ENCODE measurements at places on chromosomes 7 and 10.

GRCh38 chr10:28938745-28939144, 261.4 kb downstream of the BAMBI start:
- DNase-seq, result no peak

DNA sequence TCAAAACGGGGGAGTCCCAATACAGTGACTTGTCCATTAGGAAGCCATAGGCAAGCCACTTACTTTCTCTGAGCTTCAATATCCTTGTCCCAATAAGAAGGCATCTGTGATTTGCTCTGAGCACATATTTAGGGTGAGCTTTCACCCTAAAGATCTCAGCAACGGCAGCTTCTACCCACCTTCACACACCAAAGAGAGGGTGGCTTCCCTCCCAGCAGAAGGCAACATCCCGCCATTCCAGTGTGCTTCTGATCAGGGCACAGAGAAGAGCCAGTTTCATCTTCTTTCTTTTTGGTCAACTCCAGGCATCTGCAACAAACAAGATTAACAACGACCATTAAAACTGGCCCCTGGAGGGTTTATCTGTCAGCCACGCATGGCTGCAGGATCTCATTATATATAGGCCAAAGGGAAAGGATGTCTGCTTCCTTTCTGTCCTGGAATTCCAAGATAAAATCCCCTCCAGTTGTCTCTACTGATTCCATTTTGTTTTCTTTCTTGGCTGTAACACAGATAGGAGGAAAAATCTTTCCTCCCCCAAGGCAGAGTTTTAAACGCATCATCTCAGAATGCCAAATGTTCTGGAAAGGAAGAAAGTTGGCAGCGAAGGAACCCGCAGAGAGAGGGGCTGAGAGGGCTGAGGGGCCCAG, 491 bp upstream of the SH2D4B start:
- DNase-seq, result no peak

DNA sequence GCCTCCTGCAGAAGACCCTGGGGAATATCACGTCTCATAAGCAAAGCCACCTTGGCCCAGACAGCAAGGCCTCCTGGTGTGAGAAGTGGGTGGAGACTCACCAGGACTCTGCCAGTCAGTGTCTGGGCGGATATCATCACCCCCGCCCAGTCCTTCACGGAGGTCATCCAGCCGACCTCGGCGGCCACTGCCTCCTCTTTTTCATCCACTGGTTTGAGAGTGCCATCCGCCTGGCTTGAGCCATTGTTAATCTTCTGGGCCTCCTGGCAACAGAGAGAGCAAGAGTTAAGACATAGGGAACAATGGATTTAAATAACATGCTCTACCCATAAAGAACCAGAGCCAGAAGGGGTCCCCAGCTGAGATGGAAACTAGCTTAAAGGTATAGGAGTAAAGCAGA, 233.8 kb downstream of the KCNMA1 start:
- no peak for DNase-seq

DNA sequence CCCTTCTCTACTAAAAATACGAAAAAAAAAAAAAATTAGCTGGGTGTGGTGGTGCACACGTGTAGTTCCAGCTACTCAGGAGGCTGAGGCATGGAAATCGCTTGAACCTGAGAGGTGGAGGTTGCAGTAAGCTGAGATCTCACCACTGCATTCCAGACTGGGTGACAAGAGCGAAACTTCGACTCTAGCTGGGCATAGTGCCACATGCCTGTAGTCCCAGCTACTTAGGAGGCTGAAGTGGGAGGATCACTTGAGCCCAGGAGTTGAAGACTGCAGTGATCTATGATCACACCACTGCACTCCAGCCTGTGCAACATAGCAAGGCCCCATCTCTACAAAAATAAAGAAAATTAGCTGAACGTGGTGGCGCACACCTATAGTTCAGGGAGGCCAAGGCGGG, 1.2 kb upstream of the SPACDR start:
- no peak for DNase-seq

DNA sequence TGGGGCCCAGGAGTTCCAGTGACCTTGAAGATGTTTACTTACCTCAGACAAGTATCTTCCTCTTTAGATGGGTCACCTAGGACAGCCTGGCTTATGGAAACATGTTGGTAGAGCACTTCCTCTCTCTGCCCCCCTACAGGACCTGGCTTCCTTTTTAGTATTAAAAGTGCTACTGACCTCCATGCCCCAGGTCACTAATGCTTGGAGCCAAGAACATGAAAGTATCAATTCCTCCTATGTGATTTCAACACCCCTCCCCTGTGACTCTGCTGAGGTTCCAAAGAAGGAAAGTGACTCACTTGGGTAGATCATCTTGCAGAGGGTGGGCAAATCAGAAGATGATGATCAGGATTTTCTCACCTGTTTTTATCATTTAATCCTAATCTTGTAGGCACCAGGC, 125.3 kb upstream of the CCDC6 start:
- DNase-seq, result no peak

DNA sequence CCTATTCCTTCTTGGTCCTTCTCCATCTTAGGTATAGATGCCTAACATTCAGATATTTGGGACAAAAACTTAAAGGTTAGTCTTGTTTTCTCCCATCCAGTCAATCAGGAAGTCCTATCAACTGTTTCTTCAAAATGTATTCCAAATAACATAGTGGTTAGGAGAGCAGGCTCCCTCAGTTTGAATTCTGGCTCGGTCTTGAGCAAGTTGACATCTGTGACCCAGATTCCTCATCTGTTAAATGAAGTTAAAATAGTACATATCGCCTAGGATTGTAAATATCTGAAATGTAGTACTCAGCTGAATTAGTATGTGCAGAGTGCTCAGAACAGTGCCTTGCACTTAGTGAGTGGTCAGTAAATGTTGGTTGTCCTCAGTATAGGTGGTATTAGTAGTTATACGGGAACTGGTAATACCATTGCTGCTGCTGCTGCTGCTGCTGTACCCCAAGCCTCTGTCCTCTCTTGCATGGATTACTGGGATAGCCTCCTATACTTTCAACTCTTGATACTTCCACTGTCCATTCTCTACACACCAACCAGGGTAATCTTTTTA, 58.6 kb downstream of the RALA start:
- DNase-seq, result no peak

GRCh38 chr7:1961701-1962276, 271.0 kb downstream of the MAD1L1 start:
- DNase-seq, result peak; percentile 51

DNA sequence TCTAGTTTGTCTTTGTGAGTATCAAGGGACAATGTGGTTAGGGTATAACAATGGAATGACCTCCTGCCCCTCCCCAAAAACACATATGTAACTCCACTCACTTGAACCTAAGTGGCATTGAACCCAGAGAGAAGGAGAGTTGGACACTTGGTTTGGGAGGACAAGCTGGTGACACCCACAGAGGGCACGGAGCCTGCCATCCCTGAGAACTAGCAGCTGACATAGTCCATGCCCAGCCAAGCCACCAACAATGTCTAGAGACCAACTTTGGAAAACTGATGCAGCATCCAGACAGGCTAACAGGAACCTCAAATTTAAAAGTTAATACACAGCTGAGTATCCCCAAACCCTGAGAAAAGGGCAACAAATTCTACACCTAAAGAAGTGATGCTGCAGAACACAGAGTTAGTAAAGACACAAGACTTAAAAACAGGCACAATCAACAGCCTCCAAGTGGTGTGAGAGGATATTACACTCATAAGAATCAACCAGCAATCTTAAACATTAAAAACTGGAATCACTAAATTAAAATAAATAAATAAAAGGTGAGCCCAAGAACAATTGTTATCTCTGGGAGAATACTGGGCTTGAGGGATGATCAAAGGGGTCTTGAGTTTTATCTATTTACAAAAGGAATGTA, 27.2 kb downstream of the NUDCD3 start:
- no peak for DNase-seq

GRCh38 chr10:47402641-47403301, 18.7 kb upstream of the ZNF488 start:
- peak; percentile 72 for DNase-seq

GRCh38 chr10:34751272-34751671, 63.8 kb downstream of the PARD3 start:
- DNase-seq, result no peak

- DNase-seq, result no peak
Measured at GRCh38 chr10:17006631-17007417, 122.8 kb downstream of the CUBN start.
